Fibroblast of the aortic adventitia (primary cell): ENCODE measurements at places on chromosomes 12 and 14. TPM values are rescaled to one million over a fixed set of nuclear protein-coding genes. Genes with fewer than 3 reads are reported as not detected.

Gene ITGA5
- 51.1 and 239 TPM in 2 replicates for total RNA-seq

Gene CLEC4D
- total RNA-seq = not detected in 2 replicates

Gene NEUROD4
- not detected in 2 replicates for total RNA-seq

Gene MYH6
- not detected in 2 replicates for total RNA-seq

Gene ASPG
- total RNA-seq = not detected in 2 replicates

Gene HHIPL1
- total RNA-seq = 4.4 and 5.1 TPM in 2 replicates
